ENCODE measurements at places on chromosomes 13 and 19. TPM values are rescaled to one million over a fixed set of nuclear protein-coding genes. Genes with fewer than 3 reads are reported as not detected.

DNA sequence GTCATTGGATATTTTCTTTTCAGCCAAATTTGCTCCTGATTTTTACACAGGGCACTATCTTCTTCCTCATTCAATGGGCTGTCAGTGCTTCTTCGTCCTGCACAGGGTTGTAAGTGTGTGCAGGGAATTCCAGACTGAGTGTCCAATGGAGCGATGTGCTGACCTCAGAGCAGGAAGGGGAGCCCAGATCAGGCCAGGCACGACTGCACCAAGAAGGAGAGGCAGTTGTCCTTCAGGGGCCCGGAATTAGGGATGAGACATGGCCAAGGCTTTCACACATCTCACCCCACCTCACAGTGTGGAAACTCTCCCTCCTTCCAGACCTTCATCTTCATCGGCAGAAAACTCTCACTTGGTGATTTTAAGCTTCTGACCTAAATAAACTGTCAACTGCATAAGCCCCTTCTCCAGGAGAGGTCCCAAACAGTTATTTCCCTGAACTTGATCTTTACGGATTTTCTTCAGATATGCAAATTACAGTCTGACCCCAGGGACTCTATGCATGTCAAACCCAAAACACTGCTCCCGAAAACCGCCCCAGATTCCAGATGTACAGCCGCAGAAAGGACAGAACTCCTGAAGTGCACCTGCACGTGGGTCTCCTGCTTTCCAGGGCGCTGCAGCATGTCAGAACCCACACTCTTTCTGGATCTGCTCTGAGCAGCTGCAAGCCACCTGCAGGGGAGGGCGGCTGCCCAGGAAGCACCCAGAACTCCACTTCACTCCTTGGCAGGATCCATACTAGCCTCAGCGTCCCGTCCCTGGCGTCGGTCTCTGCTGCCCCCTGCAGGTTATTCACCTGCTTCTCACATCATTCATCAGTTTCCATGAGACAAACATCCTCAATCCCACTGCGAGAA, 625 bp upstream of the ZNF20 start:
- H3K4me1 ChIP-seq, result peaks cover 23% of the 10 kb centered on the region
- H3K27me3 ChIP-seq, result no peaks in the 10 kb centered on the region
- peak overlapping the region; percentile 94 for H3K4me3 ChIP-seq
- peak overlapping the region; percentile 67 for H3K27ac ChIP-seq
- peaks cover 28% of the 10 kb centered on the region for H3K36me3 ChIP-seq

- peaks cover 3% of the 10 kb centered on the region for H3K27me3 ChIP-seq
- no peak overlapping the region for H3K27ac ChIP-seq
- peaks cover 3% of the 10 kb centered on the region for H3K4me1 ChIP-seq
- H3K36me3 ChIP-seq, result peaks cover 11% of the 10 kb centered on the region
- no peak for DNase-seq
- no peak overlapping the region for H3K4me3 ChIP-seq
These were observed 24.4 kb downstream of the CERS1 start for GRCh38 chr19:18871543-18871942.

- no peaks in the 10 kb centered on the region for H3K27me3 ChIP-seq
- H3K36me3 ChIP-seq, result no peaks in the 10 kb centered on the region
- no peak for DNase-seq
- no peak overlapping the region for H3K4me3 ChIP-seq
- no peak overlapping the region for H3K27ac ChIP-seq
- H3K4me1 ChIP-seq, result no peaks in the 10 kb centered on the region
These were observed 521.5 kb downstream of the SLITRK6 start for GRCh38 chr13:85277748-85278147.

The RNASEH2B gene
- 103 TPM for total RNA-seq

The GPR4 gene
- not detected for total RNA-seq

DNA sequence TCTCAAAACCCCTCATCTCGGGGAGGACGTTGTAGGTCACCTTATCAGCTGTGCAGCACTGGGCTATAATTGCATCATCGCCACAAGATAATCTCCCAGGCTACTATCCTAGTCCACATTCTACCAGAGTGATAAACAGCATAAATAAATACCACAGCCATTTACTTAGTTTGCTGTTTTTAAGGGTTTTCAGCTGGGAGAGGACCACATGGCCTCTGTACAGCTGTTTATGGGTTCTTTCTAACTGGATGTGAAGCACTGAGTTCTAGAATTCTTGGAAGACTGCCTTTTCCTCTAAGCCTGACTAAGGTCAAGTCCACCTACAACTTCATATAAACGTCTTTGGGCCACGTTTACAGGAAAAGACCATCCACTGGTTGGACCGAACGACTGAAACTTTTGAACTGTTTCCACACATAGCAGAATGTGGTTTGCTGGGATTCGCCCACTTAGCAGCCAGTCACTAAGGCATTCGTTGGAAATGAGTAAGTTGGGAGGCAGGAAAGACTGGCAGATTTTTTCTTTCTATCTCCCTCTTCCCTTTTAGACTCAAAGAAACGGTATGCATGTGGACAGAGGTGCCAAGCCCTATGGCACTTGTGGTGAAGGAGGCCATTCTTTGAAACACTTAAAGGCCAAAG, 752.5 kb upstream of the SGCG start:
- DNase-seq, result no peak
- H3K36me3 ChIP-seq, result peaks cover 1% of the 10 kb centered on the region
- H3K27me3 ChIP-seq, result no peaks in the 10 kb centered on the region
- no peak overlapping the region for H3K27ac ChIP-seq

Data from activated naive CD8-positive, alpha-beta T cell treated with anti-CD3 and anti-CD28 coated beads, Interleukin-2, amount 10 ng/mL, durations not matched to agents 7 days and 5 days (primary cell).